ENCODE measurements at places on chromosomes 11 and 22. TPM values are rescaled to one million over a fixed set of nuclear protein-coding genes. Genes with fewer than 3 reads are reported as not detected.

PNPLA5 gene
- not detected for total RNA-seq

BATF2 gene
- not detected for total RNA-seq

CNIH2 gene
- 1.6 TPM for total RNA-seq

MUC2 gene
- not detected for total RNA-seq

TEAD1 gene
- 1.2 TPM for total RNA-seq

DNA sequence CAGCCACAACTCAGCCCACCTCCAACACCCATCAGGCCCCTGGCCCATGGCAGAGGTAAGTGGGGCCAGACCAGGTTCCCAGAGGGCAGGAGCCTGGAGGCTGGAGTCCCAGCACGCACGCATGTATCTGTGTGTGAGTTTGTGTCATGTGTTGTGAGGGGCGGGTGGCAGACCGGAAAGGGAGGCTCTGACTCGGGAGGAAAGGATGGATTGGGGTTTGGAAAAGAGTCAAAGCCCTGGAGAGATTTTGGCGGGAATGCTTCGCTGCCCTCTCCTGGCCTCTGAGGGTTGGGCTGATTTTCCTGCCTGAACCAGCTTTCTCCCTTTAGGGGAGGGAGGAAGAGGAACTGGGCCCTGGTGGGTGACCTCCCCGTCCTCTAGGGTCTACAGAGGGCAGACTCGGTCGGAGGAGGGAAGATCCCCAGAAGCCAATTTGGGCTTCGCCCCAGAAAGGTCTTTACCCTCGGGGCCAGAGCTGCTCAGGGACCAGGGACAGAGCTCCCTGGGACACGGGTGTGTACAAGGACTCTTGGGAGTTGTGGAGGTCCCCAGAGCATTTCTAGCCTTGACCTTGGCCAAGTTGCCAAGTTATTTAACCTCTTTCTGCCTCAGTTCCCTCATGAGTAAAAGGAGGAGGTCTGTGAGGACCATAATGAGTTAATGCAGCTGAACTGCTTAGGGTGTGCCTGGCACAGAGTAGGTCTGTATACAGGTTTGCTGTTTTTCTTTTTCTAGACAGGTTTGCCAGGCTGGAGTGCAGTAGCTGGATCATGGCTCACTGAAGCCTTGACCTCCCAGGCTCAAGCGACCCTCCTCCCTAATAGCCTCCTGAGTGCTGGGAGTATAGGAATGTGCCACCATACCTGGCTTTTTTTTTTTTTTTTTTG is 6.9 kb downstream of the C11orf68 start:
- DNase-seq = no peak
- H3K27ac ChIP-seq = no peak overlapping the region
- H3K27me3 ChIP-seq = peaks cover 3% of the 10 kb centered on the region
- no peak overlapping the region for H3K4me3 ChIP-seq
- peaks cover 22% of the 10 kb centered on the region for H3K4me1 ChIP-seq

DNA sequence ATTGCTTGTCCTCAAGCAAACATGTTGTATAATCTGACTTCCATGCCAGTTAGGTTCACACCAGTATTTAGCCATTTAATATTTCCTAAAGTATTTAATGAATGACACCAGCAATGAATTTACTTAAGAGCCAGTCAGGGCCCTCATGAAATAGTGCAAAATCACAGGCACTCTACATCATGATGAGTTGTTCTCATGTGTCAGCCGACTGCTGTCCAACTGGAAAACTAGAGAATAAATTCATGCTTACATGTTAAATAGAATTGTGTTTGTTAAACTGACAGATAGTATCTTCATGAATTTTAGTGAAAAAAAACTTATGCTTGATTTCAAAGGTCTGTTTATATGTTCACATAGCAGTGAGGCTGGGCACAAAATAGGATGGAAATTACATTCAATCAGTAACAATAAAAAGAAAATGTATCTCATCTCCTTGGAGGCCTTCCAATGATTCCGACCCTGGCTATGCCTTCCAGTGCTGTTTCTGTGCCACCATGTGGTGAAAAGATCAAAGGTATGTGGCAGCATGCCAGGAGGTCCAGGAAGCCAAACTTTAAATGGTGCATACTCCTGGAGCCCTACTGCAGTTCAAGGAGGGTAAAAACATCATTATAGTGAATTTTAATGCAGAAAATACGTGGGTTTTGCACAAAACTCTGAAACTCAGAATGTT is 45.2 kb downstream of the CTSC start:
- H3K4me1 ChIP-seq = peaks cover 8% of the 10 kb centered on the region
- H3K27me3 ChIP-seq = no peaks in the 10 kb centered on the region
- H3K4me3 ChIP-seq = no peak overlapping the region
- H3K36me3 ChIP-seq = peaks cover 38% of the 10 kb centered on the region
- DNase-seq = no peak

KMT5B gene
- 21.6 TPM for total RNA-seq

DNA sequence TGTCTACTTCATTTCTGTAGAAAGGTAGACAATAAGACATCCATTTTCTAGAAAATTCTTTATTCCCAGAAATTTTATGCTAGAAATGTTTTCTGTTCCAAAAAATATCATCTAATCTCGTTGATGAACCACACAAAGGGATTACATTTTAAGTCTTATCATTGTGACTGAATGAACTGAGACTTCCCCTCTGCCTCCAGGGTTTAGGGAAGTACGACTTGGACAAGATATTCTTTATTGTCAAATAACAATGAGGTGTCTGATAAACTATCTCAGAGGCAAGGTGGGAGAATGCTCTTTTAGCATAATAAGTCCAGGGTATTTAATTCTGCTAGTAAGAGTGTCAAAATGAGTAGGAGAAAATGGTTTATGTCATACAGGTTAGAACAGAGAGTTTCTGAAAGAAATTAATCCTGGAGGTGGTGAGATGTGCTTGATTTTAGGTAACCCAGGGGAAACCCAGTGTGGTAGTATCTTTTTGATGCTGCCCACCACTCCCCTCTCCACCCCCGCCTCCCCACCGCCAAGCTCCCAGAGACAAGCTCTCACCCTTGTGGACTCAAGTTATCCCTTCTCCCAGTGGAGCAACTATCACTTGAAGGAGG is 100.6 kb downstream of the CD44 start:
- H3K4me3 ChIP-seq = no peak overlapping the region
- DNase-seq = no peak
- no peaks in the 10 kb centered on the region for H3K27me3 ChIP-seq
- H3K4me1 ChIP-seq = peaks cover 70% of the 10 kb centered on the region
- no peak overlapping the region for H3K27ac ChIP-seq
- no peaks in the 10 kb centered on the region for H3K36me3 ChIP-seq

DNA sequence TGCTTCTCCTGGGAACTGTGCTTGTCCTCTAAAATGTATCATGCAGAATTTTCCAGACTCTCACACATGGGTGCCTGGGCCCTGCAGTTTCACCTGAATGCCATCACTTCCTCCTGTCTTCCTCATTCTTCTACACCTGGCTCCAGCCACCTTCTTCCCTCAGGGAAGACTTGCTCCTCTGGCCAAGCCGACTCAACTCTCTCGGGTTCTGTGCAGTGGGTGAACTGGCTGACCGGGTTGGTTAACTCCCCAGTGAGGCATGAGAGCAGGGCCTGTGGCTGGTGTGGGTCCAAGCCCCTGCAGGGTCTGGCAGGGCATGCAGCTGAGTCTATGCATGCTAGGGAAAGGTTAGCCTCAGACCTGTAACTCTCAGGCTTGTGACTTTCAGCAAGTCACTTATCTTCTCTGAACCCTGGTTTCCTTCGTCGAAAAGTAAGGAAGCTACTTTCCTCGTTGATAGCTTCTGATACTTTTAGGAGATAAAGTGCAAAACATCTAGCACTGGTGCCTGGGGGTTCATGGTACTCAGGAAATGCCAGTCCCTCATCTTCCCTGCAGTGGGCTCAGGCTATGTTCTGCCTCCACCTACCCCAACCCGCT is 11.9 kb downstream of the CD82 start:
- H3K27me3 ChIP-seq = no peaks in the 10 kb centered on the region
- H3K36me3 ChIP-seq = peaks cover 35% of the 10 kb centered on the region
- H3K4me1 ChIP-seq = peaks cover 84% of the 10 kb centered on the region

- H3K27ac ChIP-seq = no peak within 1 kb of the TSS
- H3K36me3 ChIP-seq = no peaks in the 10 kb centered on the region
- H3K27me3 ChIP-seq = peaks cover 35% of the 10 kb centered on the region
- DNase-seq = no peak
- H3K4me1 ChIP-seq = peaks cover 8% of the 10 kb centered on the region
Observed at GRCh38 chr11:22192642-22193347, at the start of gene ANO5. Gene ANO5, plus strand, starts transcription at chr11:22193085. Its CDS starts 408 bp downstream, at chr11:22193493.

DNA sequence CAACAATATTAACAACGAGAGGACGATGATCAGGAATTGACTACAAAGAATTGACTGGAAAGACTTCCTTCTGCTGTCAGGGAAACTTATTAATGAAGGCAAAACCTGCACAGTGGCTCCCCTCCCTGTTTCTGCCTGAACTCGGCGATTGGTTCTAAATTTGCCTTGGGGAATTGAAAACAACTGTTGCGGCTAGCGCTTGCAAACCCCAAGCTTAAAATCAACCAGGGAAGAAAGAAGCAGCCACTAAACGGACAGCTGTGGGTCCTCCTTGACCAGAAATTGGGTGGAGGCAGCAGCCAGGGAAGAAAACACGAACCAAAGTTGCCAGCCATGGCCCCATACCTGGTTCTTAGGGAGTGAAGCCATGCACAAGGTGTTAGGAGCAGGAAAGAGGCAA is 383.5 kb upstream of the CADM1 start:
- H3K27me3 ChIP-seq = no peaks in the 10 kb centered on the region
- H3K4me1 ChIP-seq = no peaks in the 10 kb centered on the region
- no peak overlapping the region for H3K27ac ChIP-seq
- H3K36me3 ChIP-seq = no peaks in the 10 kb centered on the region
- no peak overlapping the region for H3K4me3 ChIP-seq

DNA sequence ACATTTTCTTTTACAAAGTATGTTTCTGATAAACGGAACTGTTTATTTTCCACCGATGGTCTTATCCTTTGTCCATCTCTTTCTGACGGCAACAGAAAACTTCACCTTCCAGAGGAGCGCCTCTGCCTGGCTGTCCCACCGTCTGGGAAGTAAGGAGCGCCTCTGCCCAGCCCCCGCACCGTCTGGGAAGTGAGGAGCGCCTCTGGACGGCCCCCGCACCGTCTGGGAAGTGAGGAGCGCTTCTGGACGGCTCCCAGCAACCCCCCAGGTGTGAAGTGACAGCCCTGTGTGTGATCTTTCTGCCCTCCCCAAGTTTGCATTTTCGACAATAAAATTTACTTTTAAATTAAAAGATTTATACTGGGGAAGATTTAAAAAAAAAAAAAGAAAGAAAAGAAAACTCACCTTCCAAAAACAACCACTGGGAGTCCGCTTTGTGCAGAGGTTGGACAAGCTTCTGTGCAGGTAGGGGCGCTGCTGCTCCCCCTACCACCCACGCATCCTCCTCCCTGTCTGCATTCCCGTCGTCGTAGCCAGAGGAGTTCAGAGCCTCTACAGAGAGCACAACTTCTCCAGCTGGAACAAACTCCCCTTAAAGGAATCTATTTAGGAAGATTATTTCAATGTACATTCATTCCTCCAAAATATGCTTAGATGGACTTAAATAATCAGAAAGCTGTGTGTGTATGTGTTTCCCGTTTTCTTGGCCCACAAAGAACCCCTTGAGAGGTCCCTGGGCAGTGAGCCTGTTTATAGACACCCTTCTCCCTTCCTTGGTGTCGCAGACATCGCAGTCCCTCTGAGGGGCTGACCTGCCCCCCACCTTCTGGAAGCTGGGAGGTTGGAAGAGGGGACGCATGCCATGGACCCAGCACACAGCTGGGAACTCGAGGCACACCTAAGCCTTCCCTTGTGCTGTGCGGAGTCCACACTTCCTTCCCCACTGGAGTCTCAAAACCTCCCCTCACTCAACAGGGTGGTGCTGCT is 849 bp upstream of the APOBEC3B start:
- peaks cover 46% of the 10 kb centered on the region for H3K4me1 ChIP-seq
- no peaks in the 10 kb centered on the region for H3K27me3 ChIP-seq
- peak overlapping the region; percentile 60 for H3K4me3 ChIP-seq
- peak overlapping the region; percentile 13 for H3K27ac ChIP-seq

- no peaks in the 10 kb centered on the region for H3K27me3 ChIP-seq
- peaks cover 4% of the 10 kb centered on the region for H3K36me3 ChIP-seq
- H3K4me3 ChIP-seq = no peak overlapping the region
- H3K4me1 ChIP-seq = no peaks in the 10 kb centered on the region
- DNase-seq = no peak
- H3K27ac ChIP-seq = no peak overlapping the region
Observed at GRCh38 chr11:82823647-82824619, 76.3 kb downstream of the PRCP start.

GRCh38 chr11:65310215-65310614 is 4.5 kb upstream of the CDC42EP2 start:
- H3K4me1 ChIP-seq = peaks cover 3% of the 10 kb centered on the region
- H3K27ac ChIP-seq = no peak overlapping the region
- no peak for DNase-seq
- H3K4me3 ChIP-seq = no peak overlapping the region
- no peaks in the 10 kb centered on the region for H3K36me3 ChIP-seq
- peaks cover 5% of the 10 kb centered on the region for H3K27me3 ChIP-seq

APOA5 gene
- not detected for total RNA-seq

DNA sequence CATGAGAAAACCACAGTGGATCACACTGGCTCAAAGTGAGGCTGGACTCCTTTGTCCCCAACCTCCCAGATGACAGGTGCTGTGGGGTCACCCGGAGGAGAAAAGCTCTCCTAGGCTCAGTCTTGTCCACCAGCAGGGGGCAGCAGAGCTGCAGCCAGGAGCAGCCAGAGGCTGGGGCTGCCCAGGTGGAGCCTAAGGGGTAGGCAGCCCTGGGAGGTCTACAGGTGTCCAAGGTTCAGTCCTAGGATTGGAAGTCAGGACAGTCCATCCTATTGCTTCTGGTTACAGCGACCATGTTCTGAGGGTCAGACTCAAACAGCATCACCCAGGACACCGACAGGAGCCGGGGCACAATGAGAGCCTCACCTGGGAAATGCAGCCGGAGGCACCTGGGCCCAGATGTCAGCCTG is 77.6 kb upstream of the IGLL5 start:
- no peak overlapping the region for H3K4me3 ChIP-seq
- no peaks in the 10 kb centered on the region for H3K36me3 ChIP-seq
- H3K27me3 ChIP-seq = no peaks in the 10 kb centered on the region
- H3K4me1 ChIP-seq = peaks cover 12% of the 10 kb centered on the region

DNA sequence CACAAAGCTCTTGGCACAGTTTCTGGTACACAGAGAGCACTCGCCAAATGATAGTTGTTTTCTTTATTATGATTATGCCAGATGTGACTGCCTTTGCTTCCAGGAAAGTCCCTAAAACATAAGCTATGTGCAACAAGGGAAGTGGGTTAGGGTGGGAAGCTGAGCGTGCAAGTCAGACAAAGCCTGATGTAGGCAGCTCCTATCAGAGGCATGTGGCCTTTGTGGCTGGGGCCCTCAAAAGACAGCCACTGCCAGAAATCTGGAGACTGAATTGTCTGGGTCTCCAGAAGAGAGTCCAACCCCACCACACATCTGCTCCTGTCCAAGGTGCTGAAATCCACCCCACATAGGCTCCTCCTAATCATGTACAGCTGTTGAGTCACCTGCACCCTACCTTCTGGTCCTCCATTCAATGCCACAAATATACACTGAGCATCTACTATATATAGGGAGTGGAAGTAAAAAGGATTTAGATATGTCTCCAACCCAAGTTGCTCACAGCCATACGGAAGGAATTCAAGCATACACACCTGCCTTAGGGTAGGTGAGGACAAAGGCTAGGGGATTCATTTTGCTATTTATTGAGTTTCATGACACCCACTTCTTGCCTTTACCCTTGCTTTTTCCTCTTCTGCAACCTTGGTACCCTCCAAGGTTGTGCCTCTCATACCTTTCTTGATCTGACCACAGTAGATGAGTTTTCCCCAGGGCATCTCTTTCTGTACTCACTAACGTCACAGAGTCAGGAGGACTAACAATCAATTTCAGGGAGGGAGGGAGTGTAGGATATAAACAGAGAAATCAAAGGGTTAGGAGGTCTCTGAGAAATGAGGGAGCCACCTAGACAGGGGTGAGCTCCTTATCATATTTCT is 12.4 kb downstream of the SEC14L3 start:
- H3K27ac ChIP-seq = no peak overlapping the region
- peak; percentile 39 for DNase-seq
- H3K27me3 ChIP-seq = peaks cover 3% of the 10 kb centered on the region
- H3K36me3 ChIP-seq = no peaks in the 10 kb centered on the region

MPEG1 gene
- not detected for total RNA-seq
